ENCODE measurements at places on chromosomes 3 and 15.

- DNase-seq = no peak
Observed at GRCh38 chr15:93861956-93862741, 369.2 kb upstream of the MCTP2 start.

DNA sequence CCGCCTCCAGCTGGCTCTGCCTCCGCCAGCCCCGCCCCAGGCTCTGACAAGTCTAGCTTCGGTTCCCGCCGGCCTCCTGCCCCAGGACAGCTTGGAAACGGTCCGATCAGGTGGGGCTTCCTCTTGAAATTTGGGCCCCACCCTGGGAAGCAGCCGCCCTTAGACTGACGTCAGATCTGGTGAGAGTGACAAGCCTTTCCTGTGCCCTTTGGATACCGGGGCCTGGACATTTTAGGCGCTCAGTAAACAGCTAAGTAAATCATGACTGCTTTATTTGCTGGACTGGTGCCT is 378 bp upstream of the HYAL3 start:
- no peak for DNase-seq

DNA sequence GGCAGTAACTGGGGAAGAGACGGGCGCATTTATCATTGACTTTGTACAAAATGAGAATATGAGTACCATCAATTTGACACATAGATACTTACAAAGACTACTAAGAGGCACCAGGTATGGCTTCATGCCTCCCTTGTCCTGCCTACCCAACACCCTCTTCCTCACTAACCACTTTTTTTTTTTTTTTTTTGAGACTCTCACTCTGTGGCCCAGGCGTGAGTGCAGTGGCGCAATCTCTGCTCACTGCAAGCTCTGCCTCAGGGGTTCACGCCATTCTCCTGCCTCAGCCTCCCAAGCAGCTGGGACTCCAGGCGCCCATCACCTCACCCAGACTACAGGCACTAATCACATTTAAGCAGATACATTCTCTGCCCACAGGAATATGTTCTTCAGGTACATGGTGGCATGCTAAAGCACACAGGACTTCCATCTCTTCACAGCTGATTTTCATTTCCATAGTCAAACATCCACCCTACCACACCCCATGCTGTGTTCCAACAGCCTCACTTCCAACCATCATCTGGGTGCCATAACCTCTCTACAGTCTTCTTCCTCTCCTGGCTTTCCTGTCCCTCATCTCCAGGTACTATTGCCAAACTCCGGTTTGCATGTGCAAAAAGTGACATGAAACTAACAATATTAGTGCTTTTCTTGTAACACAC is 41.7 kb downstream of the RAB27A start:
- DNase-seq = no peak

DNA sequence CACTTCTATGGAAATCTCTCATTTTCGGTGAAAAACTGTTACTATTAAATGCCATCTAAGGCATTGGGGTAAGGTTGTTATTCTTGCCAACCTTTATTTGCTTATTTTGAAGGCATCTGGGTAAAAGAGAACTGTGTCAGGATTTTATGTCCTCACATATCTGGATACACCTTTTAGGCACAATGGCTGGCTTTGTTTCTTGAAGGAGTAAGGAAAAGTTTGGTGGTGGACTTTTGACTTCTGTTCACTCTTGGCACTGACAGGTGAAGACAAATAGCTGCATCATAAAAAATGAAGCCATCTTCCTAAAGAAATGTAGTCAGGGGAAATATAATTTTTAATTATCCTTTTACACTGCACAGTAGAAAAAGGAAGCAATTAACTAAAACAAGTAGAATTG is 310.0 kb downstream of the CNTN3 start:
- DNase-seq = no peak

DNA sequence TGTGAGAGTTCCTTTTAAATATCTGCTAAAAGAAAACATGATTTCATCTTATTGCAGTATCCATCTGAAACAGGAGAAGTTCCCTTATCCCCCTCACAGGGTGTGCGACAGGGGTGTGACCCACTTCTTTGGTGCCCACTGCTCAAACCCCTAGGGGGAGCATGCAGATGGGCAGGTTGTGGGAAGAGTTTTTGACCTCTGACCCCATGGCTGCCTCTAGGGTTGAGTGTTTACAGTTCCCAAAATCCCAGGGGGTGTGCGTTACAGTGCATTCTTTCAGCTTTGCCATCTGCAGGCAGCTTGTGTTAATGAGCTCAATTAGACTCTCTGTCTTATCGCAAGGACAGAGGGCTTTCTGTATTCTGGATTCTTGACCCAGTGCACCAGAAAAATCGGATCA is 443.2 kb upstream of the FRG2C start:
- DNase-seq = no peak

- DNase-seq = no peak
Observed at GRCh38 chr3:128341659-128342395, 124.9 kb downstream of the DNAJB8 start.
